ENCODE measurements at places on chromosomes 16 and 17.

DNA sequence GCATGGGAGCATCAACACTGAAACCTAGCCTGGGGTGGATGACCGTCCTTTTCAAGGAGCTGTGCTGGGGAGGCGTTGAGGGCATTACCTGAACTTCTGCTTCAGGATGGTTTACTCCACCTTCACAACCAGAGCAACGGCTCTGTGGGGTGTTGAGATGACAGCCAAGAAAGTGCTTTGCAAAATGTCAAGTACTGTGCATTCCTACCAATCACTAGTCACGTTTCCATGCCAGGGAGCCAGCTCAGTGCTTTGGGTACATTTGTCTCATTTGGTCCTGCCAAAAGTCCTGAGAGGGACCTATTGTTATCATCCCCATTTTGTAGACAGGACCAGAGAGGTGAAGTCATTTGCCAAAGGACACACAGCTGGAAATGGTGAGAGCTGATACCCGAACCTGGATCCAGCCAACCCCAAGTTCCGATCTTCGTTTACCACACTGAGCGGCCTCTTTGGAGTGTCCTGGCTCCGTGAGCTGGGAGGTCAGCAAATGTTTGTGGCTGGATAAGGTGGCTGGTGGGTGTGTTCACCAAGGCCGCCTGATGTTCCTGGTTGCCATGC, 61.6 kb downstream of the IRF8 start:
- DNase-seq, result no peak

GRCh38 chr16:85823328-85823920, 23.9 kb downstream of the COX4I1 start:
- DNase-seq, result no peak

DNA sequence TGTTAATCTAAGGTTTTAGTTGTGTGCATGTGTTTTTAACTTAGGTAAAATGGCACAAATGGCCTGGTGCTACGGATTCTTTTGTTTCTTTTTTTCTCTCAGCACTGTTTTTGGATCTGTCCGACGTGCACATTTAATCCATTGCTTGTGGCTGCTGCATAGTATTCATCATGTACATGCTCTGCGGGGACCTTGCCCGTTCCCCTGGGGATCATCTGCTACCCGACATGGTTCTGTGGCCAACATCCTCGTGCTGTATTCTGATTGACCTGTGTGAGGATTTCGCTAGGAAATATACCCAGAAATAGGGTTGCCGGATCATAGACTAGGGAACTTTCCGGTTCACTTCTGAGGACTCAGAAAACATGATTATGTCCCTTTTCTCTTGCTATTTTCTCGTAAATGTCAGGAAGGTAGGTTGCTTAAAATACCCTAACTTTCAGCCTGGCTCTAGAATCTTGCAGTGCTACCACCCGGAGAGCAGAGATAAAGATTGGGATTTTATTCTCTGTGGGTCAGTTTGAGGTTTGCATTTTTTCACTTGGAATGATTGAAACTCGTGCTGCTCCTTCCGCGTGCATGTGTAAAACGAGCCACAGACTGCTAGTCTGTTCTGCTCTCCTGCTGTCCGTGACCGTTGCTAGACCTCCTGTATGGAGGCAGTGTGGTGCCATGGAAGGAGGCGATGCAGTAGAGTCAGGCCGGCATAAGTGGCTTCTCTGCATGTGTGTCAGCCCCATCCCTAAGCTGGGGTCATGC, 42.9 kb downstream of the LDHD start:
- DNase-seq, result peak; percentile 53

GRCh38 chr16:20137194-20137593, 63.5 kb upstream of the GPR139 start:
- DNase-seq, result no peak

- no peak for DNase-seq
These were observed 604.0 kb upstream of the SALL1 start for GRCh38 chr16:51755039-51755501.

GRCh38 chr17:30579610-30580315, 102.6 kb downstream of the GOSR1 start:
- no peak for DNase-seq

DNA sequence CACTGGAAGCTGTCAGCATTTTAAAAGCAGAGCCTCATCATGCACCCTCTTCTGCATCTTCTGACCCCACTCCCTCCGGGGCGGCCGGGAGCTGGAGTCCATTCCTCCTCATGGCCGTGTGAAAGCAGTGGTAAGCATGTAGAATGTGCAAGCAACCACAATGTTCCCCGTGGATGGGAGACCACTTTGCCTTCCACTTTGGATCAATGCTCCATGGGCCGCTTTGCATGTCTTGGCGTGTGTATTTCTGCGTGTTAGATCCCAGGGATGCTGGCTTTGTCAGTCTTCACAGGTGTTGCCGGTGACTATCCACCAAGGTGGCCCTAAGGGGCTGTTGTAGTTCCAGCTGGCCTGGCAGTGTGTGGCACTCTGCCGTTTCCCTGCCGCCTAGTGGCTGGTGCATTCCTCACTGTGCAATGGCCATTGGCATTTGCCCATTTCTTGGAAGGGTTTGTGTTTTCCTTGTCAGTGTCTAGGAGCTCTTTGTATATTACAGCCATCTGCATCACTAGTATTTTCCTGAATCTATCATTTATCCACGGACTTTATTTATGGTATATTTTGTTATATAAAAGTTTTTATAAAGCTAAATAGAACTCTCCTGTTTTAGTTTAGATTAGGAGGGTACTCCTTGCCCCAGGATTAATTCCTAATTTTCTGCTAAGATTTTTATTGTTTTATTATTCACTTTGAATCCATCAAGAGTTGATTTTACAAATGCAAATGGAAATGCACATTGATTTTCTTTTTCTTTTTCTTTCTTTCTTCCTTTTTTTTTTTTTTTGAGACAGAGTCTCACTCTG, 5.8 kb upstream of the ALDH3A1 start:
- DNase-seq, result peak; percentile 56
